ENCODE measurements at places on chromosomes 3 and 15.

GRCh38 chr3:9196020-9196419, 53.4 kb downstream of the SRGAP3 start:
- DNase-seq, result no peak

DNA sequence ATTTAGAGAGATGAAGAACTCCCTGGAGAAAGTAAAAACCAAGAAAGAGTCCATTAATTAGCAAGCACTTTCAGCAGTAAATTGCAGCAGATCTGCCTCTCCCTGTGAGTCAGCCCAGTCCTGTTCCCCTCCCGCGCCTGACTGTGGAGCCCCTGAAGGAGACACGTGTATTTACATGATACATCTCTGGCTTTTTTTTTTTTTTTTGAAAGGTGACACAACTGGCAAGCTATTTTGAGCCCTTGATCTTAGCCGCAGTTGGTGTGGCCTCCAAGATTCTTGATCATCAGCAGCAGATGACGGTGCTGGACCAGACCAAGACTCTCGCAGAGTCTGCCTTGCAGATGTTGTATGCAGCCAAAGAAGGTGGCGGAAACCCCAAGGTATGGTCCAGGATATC, 271.8 kb upstream of the TPM1 start:
- no peak for DNase-seq

GRCh38 chr3:195103623-195104022, 167.3 kb downstream of the XXYLT1 start:
- DNase-seq, result no peak

GRCh38 chr3:173584093-173584837, 186.7 kb downstream of the NLGN1 start:
- peak; percentile 3 for DNase-seq

- no peak for DNase-seq
Observed at GRCh38 chr15:74884428-74885223, 5.2 kb upstream of the MPI start.

DNA sequence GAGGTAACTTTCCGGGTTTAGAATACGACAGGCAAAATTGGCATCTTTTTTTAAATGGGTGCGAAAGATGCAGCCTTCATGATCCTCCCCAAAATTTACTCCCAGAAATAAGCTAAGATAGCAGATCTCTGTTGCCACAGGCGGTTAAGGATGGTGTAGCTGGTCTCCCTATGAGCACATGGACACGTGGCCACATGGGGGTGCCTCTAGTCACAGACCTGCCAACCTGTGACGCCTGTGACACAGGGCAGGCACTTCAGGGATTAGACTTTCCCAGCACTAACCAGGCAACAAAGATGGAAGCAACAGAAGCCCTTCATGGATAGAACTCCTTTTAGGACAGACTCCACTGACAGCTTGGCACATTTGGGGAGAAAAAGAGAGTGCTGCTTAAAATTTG, 320.3 kb downstream of the THSD4 start:
- no peak for DNase-seq

GRCh38 chr3:39126532-39127071, 19.1 kb downstream of the TTC21A start:
- peak; percentile 31 for DNase-seq

DNA sequence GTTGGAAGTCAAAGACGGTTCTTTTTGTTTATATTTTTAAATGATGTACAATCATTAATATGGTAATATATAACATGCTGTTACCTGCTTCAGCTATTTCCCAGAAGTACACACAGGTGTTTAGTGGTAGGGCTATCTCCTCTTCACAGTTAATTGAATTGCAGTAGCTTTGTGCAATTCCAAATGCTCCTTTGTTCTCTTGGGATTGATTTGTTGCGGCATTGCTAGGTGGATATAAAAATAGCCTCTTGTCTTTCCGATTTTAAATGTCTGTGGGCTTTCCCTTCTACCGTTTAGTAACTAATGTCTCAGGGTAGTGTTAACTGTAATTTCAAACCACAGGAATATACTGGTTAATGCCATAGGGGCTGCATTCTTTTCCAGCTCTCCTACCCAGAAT, 307.6 kb upstream of the SLITRK3 start:
- DNase-seq, result no peak

GRCh38 chr3:170602556-170602955, 16.7 kb upstream of the SLC7A14 start:
- no peak for DNase-seq

DNA sequence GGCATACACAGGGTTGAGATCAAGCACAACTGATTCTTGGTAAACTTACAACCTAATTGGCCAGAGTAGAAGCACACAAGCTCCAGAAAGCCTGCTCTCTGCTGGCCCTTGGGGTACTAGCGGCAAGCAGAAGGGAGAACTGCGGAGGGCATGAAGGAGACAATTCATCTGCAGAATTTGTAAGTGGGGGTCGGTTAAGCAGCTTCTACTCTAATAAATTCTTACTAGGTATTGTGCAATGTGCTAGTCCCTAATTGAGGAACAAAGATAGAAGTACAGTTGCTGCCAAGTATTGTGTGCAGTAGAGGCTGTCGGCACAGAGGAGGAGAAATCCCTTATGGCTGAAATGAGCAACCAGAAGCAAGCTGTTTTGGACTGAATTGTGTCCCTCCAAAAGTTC, 91.2 kb upstream of the VEPH1 start:
- DNase-seq, result no peak

Measured in inflammatory macrophage (primary cell).